ENCODE measurements at places on chromosomes 7 and 10.

DNA sequence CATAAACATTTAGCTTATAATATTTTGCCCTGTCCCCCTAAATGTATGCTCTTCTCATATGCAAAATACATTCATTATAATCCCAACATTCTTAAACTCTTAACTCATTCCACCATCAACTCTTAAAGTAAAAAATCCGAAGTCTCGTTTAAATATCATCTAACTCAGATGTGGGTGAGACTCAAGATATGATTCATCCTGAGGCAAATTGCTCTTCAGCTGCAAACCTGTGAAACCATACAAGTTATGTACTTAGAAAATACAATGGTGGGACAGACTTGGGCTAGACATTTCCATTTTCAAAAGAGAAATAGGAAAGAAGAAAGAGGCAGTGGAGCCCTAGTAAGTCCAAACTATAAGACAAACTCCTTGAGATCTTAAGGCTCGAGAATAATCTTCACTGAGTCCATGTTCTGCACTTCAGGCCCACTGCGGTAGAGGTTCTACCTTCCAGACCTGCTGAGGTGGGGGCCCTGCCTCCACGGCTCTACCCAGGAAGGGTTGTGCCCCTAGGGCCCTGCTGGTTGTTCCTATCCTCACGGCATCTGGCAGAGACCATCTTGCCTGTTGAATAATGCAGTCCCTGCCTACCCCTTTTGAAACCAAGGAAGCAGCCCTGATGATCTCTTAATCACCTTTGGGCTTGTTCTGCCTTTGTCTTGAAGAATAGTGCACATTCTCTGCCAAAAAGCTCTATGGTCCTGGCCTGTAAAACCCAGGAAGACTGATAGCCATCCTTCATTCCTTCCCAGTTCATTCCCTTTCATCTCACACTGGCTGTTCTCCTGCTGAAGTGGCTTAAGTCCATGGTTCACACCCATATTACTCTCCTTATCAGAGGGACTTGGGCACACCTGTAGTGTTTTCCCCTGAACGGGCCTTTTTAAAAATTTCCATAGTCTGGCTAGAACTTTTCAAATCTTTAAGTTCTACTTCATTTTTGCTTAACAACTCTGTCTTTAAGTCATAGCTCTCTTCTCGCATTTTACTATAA, 37.3 kb downstream of the INPP5F start:
- DNase-seq: no peak

DNA sequence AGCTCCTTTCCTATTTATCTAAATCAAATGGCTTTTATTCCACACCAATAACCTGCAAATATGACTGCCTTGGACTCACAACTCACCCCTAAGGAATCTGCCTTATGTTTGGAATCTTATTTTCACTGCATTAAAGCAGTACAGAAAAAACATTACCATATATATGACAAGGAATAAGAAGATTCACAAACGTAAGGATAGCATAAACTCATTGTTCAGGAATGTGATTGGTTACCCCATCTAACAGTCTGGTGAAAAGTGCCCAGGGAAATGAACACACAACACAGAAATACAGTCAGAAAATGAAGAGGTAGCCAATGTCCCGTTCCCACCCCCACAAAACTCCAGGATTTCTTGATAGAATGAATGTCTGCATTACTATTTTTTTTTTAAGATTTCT, 2.0 kb downstream of the PPP3CB start:
- DNase-seq: no peak

GRCh38 chr7:4201566-4201965, 480.5 kb upstream of the FOXK1 start:
- no peak for DNase-seq

DNA sequence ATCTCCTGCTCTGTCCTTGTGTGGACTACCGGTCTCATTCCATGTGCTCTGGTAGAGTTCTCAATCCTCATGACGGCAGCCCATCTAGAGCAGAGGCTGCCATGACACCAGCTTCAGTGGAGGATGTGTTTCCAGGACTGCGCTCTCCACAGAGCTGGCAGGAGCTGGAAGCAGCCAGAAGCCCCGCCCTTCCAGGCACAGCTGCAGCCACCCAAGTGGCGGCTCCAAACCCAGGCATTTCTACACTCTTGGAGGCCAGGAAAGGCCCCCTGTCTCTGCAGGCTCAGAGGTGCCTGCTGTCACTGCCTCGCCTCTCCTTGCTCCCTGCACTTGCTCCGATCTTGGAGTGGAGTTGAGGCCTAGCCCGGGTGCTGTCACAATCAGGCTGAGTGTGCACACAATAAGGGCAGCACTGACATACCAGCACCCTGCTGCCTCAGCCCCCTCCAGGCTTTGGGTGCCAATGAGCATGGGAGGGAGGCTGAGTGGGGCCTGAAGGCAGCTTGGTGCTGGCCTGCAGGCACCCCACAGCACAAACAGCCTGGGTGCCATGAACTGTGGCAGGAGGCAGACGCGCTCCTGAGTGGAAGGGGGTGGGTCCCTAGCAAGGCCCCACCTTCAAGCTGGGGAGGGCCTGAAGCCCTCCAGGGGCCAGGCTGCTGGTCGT, 122.1 kb downstream of the LRRN3 start:
- DNase-seq: no peak

- DNase-seq: peak; percentile 38
Measured at GRCh38 chr10:13945390-13946208, 358.8 kb downstream of the PRPF18 start.

- DNase-seq: no peak
Measured at GRCh38 chr7:8200316-8200715, 61.7 kb downstream of the ICA1 start.

- DNase-seq: no peak
Measured at GRCh38 chr7:55055479-55055878, 36.7 kb downstream of the EGFR start.

DNA sequence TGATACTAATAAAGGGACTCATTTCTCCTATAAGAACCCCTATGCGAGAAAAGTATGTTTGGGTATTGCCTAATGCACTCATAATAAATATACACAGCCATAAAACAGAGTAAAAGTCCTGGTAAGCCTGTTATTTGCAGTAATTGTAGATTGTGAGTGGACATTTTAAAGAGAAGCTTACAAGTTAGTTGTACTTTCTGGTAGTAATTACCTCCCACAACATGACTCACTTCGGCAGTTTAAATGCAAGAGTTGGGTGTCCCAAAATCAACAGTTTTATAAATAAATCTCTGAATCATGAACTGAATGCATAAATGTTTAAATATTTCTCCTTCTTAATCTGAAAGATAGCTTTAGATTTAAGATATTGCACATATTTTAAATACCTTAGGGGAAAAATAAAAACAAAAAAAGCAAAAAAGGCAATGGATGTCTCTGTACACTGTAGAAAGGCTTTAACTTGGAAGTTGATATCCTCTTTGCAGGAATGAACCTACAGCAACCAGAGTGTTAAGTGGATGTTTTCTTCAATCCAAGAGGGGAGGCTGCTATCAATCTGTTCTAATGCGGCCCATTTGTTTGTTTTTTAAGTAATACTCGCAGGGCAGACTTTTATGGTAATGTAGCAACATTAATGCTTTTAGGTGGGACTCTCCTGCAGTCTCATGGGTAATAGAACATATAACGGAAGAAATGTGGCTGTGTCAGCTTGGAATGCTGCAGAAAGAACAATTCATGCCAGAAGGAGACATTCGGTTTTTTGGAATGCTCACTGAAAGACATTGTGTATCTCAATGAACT, 57.3 kb upstream of the ZEB1 start:
- no peak for DNase-seq

- DNase-seq: peak; percentile 64
Measured at GRCh38 chr10:31929261-31930022, 811 bp upstream of the ARHGAP12 start.

DNA sequence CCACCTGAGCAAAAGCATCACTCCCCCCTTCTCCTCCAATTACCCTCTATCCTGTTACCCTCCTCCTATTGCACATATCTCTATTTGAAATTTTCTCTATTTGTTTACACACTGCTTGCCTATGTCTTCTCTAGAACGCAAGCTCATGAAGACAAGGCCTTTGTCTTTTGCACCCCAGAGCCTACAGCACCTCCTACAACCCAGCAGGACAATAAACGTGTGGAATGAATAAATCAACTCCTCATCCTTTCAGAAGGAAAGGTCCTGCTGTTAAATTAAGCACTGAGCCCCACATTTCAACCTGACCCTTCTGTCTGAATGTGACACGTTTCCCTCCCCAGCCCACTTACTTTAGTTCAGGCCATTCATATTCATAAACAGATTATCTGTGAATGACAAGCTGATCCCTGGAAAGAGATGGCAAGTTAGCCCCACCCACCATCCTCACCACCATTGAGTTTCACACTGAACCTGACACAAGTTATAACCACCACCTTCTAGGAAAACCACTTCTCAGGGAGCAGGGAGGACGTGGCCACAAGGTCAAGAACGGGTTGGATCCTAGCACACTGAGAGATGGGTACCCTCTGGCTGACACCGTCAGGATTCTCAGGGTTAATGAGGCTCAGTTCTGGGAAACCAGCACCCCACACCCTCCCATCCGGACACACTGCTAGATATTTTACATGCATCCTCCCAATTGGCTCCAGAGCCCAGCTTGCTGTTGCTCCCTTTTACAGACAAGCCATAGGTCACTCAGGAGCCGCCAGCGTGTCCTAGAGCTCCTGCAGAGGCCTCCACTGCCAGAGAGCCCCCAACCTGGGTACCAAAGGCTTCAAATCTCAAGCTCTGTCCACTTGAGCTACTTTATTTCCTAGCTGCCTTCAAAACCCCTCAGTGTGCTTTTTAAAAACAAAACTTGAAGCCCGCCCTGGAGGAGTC, 934 bp downstream of the PRTFDC1 start:
- DNase-seq: peak; percentile 92

DNA sequence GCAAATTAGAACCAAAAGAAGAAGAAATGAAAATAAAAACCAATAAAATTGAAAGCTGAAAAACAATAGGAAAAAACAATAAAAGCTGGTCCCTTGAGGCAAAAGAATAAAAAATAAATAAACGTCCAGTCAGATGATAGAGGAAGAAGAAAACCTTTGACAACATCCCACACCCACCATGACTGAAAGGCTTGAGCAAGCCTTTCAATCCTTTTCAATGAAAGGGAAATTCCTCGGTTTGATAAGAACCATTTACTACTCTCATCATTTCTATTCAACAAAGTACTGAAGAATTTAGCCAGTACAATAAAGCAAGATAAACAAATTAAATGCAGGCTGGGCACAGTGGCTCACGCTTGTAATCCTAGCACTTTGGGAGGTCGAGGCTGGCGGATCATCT, 3.8 kb downstream of the SLC25A40 start:
- DNase-seq: no peak

- DNase-seq: no peak
Measured at GRCh38 chr10:28089467-28089866, 90.6 kb upstream of the ODAD2 start.

DNA sequence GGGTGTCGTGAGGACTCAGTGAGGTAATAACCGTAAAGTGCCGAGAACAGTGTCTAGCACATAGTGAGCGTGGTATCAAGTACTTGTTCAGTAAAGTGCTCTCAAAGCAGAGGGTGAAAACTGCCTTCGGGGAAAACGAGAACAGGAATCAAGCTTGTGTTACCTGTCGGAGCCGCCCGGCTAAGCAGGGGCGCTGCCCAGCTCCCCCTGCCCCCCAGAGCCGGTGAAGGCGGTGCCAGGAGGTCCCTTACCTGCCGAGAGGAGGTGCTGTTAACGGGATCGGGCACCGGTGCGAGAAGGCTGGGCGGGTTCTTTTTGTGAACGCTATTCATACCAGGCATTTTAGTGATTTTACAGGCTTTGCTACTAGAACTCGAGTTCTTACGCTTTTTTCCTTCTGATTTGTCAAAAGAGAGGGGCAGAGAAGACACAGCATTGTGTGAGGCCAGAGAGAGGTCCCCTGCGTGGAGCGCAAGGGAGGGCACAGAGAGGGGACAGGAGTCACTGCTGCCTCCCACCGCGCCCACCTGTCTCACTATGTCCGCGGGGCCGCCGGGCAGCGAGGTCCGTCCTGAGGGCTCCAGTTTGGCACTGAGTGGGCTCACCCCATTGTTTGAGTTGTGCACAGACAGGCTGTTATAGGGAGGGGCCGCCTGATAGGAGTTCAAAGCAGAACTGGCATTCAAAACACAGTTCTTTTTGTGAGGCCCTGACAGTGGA, 32.5 kb upstream of the EFCAB10 start:
- no peak for DNase-seq

- no peak for DNase-seq
Measured at GRCh38 chr10:51397695-51398094, 301.7 kb downstream of the CSTF2T start.

GRCh38 chr10:33122014-33122809, 164.2 kb upstream of the ITGB1 start:
- no peak for DNase-seq

DNA sequence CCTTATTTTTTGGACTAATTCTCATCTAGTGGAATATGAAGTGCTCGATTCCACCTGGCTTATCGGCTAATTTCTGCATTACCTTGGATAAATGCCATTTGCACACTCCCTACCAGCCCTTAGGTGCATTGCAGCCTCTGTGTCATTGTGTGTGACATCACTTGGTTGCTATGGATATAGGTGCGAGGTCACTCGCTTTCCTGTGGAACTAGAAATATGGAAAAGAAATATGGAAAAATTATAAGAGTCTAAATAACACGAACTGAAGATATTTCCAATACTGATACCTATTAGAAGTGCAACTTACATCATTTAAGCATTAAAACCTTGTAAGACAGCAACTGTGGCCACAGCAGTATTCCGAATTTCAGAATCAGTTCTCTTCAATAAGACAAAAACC, 2.0 kb downstream of the YWHAG start:
- peak; percentile 52 for DNase-seq

GRCh38 chr10:50600286-50600685, 23.5 kb downstream of the SGMS1 start:
- peak; percentile 12 for DNase-seq

GRCh38 chr10:87927091-87927490, 63.7 kb downstream of the PTEN start:
- DNase-seq: no peak

GRCh38 chr10:28046579-28046978, 47.7 kb upstream of the ODAD2 start:
- DNase-seq: no peak

GRCh38 chr10:114077347-114077746, 33.7 kb downstream of the ADRB1 start:
- DNase-seq: no peak

DNA sequence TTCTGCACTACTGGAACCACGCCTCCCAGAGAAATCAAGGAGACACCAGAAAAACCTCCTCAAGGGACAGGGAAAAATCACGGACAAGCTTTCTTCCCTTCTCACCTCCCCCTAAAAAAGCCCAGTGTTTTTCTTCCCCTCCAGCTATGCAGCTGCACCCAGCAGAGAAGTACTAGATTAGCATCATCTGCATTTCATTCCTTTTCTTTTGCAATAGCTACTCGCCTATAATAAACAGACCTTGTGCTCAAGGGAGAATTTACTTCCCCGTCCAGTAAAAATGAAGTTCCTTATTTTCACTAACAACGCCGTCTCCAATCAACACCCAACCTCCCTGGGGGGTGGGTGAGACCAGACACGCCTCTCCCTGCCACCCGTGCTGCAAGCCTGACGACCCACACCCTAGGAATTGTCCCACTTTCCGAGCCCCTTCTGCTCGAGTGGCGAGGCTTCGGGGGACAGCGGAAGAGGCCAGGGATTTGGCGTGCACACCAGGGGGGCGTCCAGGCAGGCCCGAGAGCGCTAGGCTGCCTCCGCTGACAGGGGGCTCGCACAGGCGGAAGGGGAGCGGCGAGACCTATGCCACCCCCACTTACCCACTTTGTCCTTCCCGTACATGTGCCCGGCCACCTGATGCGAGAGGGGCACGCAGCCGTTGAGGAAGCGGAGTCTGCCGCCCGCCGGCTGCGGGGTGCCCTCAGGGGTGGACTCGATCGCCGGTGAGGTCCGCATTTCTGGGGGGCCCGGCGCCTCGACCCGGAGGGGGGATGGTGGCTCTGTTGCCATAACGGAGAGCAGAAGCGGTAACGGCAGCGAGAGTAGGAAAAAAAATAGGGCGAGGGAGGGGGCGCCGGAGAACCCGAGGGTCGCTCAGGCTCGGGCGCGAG, 625 bp downstream of the IPMK start:
- peak; percentile 52 for DNase-seq
